H7 (cell line): ENCODE measurements at places on chromosomes 5 and 9.
A peak's percentile ranks its signal among the peaks of the same experiment; 100 is the strongest.

- DNase-seq, result no peak
Measured at GRCh38 chr9:4964540-4964939, 20.5 kb upstream of the JAK2 start.

- DNase-seq, result peak; percentile 11
Measured at GRCh38 chr5:112289465-112289864, 129.6 kb downstream of the EPB41L4A start.

GRCh38 chr9:80125731-80126264 lies 554.0 kb downstream of the TLE4 start:
- DNase-seq, result no peak

GRCh38 chr9:36341936-36342577 lies 58.0 kb downstream of the RNF38 start:
- DNase-seq, result no peak

DNA sequence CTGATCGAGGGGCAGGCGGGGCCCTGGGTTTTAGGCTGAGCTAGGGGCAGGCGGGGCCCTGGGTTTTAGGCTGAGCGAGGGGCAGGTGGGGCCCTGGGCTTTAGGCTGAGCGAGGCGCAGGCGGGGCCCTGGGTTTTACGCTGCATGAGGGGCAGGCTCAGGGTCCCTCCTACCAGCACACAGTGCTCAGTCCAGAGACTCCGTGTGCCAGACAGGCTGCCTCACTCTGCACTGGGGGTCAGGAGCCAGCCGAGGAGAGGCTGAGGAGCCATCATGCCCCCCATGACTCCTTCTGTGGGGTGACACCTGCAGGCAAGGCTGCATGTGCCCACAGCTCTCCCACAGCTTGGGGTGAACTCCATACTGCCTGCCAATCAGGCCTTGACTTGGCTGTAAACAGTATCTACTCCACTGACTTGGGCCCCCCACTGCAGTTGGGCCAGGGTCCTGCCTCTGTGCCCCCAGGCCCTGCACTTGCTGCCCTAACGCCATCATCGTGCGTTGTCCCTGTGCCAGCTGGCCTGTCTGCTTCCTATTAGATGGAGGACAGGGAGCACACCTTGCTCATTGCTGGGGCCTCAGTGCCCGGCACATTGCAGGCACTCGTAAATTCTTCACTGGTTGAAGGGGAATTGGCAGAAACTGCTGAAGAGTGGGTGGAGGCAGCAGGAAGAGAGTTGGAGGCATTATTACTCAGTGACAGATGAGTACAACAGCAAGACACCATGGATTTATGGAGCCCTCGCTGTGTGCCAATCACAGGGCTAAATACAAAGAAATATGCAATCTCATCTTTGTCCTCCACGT lies 78.6 kb downstream of the AMBP start:
- DNase-seq, result peak; percentile 23

GRCh38 chr5:134553821-134554267 lies 28.4 kb downstream of the JADE2 start:
- no peak for DNase-seq

- DNase-seq, result no peak
Measured at GRCh38 chr5:11273180-11273903, 512.3 kb upstream of the DAP start.

DNA sequence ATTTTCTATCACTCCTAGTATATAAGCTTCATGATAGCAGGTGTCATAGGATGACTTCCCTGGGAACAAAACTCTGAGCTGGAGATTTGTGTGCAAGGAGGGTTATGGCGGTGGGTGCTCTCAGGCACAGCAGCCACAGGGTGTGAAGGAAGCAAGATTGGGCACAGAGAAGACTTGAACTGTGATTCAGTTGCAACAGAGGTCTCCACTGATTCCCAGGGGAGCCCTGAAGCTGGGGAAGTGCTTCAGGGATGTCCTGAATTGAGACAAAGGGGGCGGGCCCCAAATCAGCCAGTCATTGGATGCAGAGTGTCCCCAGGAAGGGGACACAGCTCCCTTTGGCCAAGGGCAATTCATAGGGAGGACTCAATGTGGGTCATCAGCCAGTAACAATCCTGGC lies 44.4 kb upstream of the ANKRD55 start:
- DNase-seq, result no peak

DNA sequence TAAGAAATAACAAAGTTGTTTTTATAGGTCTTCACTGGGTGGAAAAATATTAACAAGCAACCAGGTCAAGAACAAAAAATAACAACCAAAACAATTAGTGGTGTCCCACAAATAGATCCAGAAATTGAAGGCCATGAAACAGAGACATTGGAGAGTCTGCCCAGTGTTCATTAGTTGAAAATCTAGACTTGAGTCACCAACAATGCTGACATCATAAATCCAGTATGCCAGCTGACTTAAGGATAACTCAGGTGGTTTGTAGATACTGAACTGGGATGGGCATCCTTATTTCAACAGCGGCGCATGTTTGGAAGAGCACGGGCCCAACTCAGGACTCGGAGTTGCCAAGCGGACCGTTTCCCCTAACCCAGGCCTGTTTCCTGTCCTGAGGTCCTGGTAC lies 80.7 kb upstream of the TNFAIP8 start:
- DNase-seq, result no peak

GRCh38 chr9:120478208-120478607 lies 101.8 kb downstream of the CDK5RAP2 start:
- no peak for DNase-seq

DNA sequence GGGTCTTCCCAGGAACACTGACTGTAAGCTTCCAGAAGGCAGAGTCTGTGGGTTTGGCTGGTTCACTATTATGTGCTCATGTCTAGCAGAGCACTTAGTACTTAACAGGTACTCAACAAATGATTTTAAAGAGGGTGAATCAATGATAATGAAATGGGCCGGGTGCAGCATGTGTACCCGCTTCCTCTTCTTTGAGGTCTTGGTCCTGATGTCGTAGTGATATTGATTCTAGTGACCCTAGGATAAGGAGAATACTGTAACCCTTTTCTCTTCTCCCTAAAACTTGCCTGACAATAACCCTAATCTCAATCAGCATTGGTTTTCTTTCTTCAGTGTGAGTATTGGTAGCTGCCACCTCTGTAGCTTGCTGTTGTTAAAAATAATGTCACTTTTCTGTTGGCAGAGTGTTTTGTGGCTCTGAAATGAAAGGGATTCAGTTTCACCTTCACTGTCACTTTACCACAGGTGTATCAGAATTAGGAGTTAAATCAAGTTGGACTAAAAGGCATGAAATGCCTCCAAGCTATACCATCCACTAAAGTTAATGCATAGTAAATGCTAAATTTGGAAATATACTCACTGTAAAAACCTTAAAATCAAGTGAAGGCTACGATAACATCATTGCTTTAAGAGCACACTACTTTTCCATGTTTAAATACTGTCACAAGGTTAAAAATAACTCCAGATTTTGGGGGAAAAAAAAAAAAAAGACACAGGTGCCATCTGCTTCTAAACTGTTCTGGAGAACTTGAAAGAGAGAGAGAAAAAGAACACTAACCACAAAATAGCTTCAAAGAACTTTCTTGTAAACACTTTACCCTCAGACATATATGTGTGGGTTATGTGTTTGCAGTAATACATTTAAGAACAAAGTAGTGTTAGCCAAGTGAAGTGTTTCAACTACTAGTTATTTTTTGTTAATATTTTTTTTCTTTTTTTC lies 6.0 kb downstream of the CAMK4 start:
- no peak for DNase-seq
